A549 treated with CpdA at 1 μM for 4 hours (cell line): ENCODE measurements at places on chromosomes 12 and 14. TPM values are rescaled to one million over a fixed set of nuclear protein-coding genes. Genes with fewer than 3 reads are reported as not detected.

The CLEC4C gene
- total RNA-seq, result not detected in 5 replicates

The ZNF891 gene
- total RNA-seq, result 0.38 to 0.47 TPM (median 0.43 TPM) in 5 replicates

The PPP4R4 gene
- total RNA-seq, result 0.22 to 0.59 TPM (median 0.24 TPM) in 5 replicates

The LRP1 gene
- total RNA-seq, result 18.5 to 27.8 TPM (median 20.2 TPM) in 5 replicates
